Hematopoietic multipotent progenitor cell treated with erythropoietin and hydrocortisone succinate and interleukin-3 and kit ligand, for 6 days (in vitro differentiated cells): ENCODE measurements at places on chromosomes 4 and X.

GRCh38 chrX:119880552-119881437, 9.2 kb downstream of the NDUFA1 start:
- DNase-seq: peak; percentile 78

DNA sequence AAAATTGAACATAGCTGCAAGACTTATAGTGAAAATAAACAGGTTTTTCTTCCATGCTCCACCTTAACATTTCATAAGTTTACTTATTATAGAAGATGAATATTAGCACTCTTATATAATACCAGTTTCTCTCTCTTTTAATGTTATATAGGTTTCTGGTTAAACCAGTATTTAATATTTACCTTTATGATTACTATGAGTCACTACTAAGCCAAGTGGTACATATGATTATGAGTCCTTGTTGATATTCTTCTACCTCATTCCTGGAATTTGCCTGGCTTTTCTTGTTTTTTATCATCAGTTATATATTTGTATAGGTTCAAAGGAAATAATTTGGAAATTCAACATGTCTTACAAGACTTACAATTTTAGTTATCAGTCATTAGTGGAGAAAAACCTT, 89.9 kb upstream of the MAOA start:
- DNase-seq: no peak

- DNase-seq: no peak
These were observed 66.4 kb downstream of the STAP1 start for GRCh38 chr4:67624939-67625338.

DNA sequence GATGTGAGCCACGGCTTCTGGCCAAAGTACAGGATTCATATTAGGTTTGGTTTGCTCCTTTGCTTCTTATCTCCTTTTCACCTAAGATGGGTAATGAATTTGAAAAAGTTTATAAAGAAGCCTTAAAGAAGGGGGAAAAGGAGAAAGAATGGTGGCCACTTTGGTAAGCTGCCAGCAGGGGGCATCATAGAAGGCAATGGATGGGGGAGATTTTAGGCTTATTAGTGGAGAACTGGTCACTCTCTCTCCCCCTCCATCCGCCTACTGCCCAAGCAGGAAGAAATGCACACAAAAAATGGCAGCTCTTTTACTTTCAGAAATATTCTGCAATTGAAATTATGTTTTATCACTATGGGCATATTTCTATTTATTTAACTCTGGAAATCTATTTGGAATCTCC, 32.0 kb downstream of the SPARCL1 start:
- peak; percentile 40 for DNase-seq

DNA sequence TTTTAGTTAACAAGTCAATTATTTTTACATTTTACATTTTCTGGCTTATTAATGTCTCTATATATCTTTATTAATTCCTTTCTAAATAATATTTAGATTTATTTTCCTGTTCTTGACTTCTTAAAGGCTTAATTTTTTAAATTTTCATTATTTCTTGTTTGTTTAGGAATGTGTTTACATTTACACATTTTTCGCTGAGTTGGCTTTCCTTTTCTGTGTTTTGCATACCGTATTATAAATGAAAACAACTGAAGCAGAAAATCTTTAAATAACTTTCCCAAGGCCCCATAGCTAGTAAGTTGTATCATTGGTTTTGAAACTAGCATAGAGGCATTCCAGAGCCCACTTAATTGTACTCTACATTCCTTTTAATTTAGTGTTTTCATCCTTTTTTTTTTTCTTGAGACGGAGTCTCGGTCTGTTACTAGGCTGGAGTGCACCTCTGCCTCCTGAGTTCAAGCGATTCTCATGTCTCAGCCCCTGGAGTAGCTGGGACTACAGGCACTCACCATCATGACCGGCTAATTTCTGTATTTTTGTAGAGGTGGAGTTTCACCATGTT, 261.6 kb downstream of the IQCM start:
- no peak for DNase-seq

DNA sequence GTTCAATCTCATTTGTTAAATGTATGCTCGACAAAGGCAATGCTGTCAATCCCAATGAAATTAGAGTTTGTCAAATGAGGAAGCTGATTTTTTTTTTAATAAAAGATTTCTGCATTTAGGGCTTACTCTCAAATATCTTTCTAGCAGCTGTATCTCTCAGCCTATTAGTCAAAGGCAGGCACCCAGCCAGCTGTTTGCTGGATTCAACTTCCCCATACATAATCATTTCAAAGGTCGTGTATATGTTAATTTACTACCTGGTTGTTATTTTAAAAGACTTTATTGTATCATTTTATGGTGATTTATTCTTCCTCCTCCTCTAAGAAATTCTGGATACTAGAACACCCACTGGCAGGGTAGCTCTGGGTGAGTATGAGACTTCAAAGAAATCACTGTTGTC, 27.1 kb downstream of the RAI2 start:
- no peak for DNase-seq

DNA sequence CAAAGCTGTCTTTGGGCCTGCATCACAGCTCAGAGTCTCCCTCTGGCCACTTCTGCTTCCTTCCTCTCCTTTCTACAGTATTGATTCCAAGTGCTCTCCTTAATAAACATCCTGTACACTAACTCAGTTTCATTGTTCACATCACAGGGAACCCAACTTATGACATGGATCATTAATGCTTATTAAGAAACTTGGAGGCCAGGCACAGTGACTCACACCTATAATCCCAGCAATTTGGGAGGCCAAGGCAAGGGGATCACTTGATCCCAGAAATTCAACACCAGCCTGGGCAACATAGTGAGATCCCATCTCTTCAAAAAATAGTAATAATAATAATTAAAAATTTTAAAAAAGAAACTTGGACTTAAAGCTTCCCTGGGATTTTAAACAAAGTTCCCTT, 89.2 kb upstream of the EFHC2 start:
- DNase-seq: peak; percentile 27

- peak; percentile 16 for DNase-seq
These were observed 808 bp downstream of the PRDM5 start for GRCh38 chr4:120921456-120922380.

DNA sequence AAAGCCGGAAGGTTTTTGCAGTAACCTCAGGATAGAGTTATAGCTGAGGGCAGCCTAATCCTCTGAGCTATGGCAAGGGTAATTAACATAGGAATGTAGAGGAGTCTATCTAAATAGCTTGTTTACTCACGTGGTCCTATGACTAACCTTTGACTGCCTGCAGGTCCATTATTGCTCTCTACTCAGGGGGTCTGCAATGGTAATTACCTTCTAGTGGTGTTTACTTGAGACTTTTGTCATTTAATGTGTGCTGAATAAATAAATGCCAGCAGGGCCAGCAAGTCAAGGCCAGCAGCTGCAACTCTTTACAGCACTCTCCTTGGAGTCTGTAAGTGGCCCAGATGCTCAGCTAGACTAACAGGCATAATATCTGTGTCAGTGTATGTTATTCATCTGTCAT, 212.7 kb upstream of the FMR1 start:
- no peak for DNase-seq

- peak; percentile 31 for DNase-seq
These were observed 3.7 kb upstream of the GPR82 start for GRCh38 chrX:41720125-41720779.

DNA sequence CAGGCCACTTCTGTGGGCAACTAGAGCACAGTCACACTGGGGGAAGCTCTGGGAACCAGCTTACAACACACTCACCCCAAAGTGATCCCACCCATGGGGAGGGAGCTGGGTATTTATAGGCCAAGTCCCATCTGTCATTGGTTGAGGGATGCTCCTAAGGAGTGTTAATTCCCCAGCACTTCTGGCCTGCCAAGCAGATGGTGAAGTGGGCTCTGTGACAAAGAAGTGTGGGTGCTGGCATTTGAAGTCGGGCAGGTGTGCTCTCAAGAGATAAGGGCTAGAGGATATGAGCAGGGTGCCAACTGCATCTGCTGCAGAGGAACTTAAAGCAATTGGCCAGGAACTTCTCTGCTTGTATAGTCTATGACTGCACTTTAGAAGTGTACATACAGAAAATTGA, 30.9 kb downstream of the PTCHD1 start:
- DNase-seq: peak; percentile 55

DNA sequence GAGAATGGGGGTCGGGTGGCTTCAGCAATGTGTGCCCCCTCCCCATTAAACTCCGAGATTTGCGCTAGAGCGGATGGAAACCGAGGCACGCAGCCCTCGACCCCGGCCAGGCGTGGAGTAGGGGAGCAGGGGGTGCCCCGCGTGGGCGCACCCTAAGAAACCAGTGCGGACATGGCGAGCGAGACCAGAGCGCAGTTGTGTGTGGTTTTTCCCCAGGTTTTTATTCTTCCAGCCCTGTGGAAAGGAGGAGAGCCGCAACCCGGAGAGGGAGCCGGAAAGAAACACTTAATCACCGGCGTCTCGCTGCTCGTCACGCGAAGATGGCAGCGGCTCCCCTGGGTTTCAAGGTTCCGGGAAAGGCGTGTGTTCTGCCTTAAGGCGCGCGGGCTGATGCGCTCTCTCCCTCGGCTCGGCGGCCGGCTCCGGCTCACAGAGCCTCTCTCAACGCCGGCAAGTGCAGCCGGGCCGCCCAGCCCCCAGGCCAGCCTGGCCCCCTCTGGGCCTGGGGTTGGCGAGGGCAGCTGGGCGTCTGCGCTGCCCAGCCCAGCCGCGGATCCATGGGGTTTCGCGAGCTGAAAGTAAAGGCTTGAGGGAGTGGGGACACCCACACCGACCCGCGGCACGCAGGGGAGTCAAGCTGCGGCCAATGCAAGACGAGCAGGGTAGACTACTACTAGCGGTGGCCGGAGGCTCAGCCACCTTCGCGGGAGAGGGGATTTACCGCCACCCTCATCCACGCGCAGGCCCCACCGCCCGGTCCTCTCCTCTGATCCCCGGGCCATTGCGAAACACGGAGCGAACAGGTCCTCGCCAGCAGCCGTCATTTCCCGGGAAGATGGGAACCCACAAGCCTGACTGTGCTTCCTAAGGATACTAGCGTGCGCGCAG, 74.0 kb upstream of the BCOR start:
- DNase-seq: peak; percentile 51

GRCh38 chr4:116585246-116585645, 500.1 kb downstream of the TRAM1L1 start:
- DNase-seq: no peak

GRCh38 chr4:13642170-13642950, 14.8 kb upstream of the BOD1L1 start:
- DNase-seq: no peak

- no peak for DNase-seq
These were observed 225.1 kb downstream of the CBR4 start for GRCh38 chr4:168784786-168785461.

GRCh38 chr4:126827669-126828068, 805.1 kb upstream of the INTU start:
- no peak for DNase-seq

DNA sequence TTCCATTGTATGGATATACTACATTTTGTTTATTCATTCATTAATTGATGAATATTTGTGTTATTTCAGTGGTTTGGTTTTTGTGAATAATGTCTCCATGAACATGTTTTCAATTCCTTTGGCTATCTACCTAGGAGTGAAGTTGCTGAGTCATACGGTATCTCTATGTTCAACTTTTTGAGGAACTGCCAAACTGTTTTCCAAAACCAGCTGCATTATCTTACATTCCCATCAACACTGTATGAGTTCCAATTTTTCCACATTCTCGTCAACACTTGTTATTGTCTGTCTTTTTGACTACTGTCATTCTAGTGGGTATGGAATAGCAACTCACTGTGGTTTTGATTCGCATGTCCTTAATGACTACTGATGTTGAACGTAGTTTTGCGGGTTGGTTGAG, 388.6 kb upstream of the MAGEB2 start:
- DNase-seq: no peak

DNA sequence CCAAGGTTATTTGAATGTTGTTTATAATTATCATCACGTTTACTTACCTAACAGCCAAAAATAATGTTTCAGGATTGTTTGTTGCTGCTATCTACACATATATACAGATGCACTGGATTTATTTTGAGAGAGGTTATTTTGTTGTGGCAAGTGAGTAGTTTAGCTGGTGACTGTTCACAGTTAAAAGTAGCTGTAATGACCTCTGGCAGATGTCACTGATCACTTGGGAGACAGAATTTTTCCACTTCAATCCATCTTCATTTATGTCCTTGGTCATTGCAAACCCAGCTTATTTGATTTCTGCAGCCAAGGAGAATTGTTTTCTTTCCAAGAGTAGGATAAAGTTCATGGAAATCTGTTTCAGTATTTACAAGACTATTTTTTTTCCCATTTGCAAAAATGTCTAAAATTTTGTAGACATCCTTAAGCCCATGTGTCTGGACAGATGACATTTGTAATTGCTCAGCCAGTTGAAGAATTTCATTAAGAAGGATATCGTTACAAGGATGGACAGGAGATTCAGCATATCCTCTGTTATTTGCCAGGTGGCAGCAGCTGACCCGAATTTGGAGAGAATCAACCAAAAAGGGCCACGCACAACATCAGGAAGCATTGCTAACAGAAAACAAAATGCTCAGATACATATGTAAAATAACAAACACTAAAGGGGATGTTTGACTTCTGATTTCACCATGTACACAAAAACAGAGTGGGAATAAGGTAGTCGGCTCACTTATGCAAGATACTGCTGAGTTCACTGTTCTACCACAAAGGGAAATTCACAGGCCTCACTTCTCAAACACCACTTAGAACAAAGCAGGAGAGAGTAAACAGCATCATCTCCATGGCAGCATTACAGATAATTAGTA, 64.5 kb downstream of the GPRIN3 start:
- peak; percentile 8 for DNase-seq

GRCh38 chr4:144820728-144821085, 174.8 kb downstream of the HHIP start:
- DNase-seq: no peak

DNA sequence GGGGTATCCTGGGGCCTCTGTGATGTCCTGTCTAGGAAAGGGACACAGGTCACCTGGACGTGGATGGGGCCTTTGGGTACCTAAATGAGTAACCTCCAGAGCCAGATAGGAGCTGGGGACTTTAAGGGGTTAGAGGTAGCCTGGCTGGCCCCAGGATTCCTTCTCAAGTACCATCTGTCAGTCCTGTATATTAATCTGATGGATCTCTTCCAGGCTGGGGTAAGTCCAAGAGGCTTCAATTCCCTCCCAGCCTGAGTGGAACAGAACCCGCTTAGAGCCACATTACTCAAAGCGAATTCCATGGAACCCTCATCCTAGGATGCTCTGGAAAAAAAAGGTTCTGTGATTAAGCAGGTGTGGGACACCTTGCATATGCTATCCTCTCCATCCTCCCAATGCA, 24.8 kb upstream of the MAP3K15 start:
- DNase-seq: no peak

- no peak for DNase-seq
These were observed 204.7 kb upstream of the CASK start for GRCh38 chrX:42128020-42128419.

DNA sequence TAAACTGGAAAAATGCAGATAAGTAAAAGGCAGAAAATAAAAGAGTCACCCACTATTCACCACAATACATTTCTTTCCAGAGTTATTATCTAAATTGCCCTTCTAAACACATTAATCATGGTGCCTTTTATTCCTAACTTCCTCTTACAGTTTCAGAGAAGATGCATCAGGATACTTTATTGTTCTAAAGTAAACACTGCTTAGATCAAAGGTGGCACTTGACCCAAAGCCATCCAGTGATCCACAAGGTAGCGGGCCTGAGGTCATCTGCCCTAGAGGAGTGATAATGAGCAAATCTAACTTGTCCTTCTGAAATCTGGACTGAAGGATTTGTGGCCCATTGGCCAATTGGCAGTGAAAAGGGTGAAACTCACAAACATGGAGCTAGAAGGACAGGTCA, 12.0 kb upstream of the TMEM154 start:
- no peak for DNase-seq

- DNase-seq: no peak
These were observed 2405.8 kb downstream of the PCDH7 start for GRCh38 chr4:33126002-33126401.

GRCh38 chr4:6988016-6988715, 55.0 kb upstream of the TADA2B start:
- DNase-seq: peak; percentile 39

GRCh38 chrX:22406201-22406737, 133.6 kb downstream of the CBLL2 start:
- DNase-seq: no peak
